ENCODE measurements at places on chromosomes 4 and X. TPM values are rescaled to one million over a fixed set of nuclear protein-coding genes. Genes with fewer than 3 reads are reported as not detected.

The ABLIM2 gene
- total RNA-seq = 0.36 TPM

GRCh38 chrX:16445166-16445752, 204.7 kb upstream of the S100G start:
- no peaks in the 10 kb centered on the region for H3K4me1 ChIP-seq
- H3K27me3 ChIP-seq = peaks cover 4% of the 10 kb centered on the region
- no peak overlapping the region for H3K27ac ChIP-seq
- H3K36me3 ChIP-seq = no peaks in the 10 kb centered on the region
- peak; percentile 4 for DNase-seq

GRCh38 chr4:77384094-77384493, 221.5 kb upstream of the CXCL13 start:
- H3K36me3 ChIP-seq = no peaks in the 10 kb centered on the region
- peaks cover 6% of the 10 kb centered on the region for H3K4me1 ChIP-seq
- H3K4me3 ChIP-seq = no peak overlapping the region
- peaks cover 8% of the 10 kb centered on the region for H3K27me3 ChIP-seq

DNA sequence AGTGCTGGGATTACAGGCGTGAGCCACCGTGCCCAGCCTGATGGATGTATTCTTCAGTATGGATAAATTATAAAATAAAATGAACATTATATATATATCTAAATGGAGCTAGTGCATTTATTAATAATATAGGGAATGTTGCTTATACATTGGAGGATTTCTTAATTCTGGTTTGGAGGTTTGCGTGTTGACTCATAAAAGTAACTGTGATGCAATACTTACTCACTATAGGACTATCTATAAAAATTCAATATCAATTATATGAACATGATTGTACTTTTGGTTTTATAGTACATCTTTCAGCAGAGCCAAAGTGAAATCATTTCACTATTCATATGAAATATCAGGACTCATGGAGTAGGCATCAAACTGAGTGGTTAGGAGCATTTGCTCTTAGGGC, 3.2 kb upstream of the AREG start:
- no peak overlapping the region for H3K4me3 ChIP-seq
- peaks cover 4% of the 10 kb centered on the region for H3K27me3 ChIP-seq
- no peaks in the 10 kb centered on the region for H3K36me3 ChIP-seq

- H3K27ac ChIP-seq = no peak overlapping the region
- no peak for DNase-seq
- no peak overlapping the region for H3K4me3 ChIP-seq
- H3K27me3 ChIP-seq = peaks cover 2% of the 10 kb centered on the region
Observed at GRCh38 chr4:141301216-141301615, 80.5 kb downstream of the ZNF330 start.

DNA sequence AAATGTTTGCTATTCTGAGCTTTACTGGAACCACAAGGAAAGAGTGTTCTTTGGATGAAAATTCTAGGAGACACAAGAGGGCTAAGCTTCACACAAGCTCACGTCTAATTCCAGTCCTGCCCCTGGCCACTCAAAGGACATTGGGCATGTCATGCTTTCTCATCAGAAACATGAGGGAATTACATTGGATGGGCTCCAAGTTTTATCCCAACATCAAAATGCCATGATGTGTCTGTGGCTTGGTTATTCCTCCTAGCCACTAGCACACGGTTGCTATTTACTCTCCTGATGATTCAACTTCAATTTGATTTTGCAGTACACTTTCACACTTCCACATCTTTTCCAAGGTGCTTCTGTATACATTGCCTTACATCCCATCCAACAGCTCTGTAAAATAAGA, 149.6 kb upstream of the FAM9B start:
- H3K4me3 ChIP-seq = no peak overlapping the region
- H3K36me3 ChIP-seq = no peaks in the 10 kb centered on the region
- no peaks in the 10 kb centered on the region for H3K27me3 ChIP-seq
- no peak for DNase-seq
- no peaks in the 10 kb centered on the region for H3K4me1 ChIP-seq

The MAGEA2 gene
- not detected for total RNA-seq

DNA sequence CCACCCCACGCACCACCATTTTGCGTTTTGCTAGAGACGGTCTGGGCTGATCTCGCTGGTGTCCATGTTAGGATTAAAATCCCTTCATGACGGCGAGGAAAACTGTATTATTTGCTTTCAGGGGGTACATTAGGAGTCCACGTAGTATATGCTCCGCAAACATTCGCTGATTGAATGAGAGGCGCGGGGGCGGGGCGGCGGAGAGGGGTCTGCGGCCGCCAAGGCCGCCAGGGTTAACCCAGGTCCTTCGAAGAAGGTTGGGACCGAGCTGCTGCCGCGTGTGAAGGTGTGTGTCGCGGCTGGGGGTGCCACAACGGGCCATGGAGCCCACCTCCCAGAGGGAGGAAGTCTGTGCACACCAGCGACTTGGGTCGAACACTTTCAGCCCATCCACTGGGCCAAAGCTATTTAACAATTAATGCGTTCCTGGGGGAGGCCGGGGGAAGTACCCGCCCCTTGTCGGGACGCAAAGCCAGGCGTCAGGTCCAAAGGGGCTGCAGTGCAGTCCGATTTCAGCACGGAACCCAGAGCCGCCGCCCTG, 6.4 kb upstream of the PITX2 start:
- H3K27me3 ChIP-seq = peaks cover 81% of the 10 kb centered on the region
- peaks cover 5% of the 10 kb centered on the region for H3K36me3 ChIP-seq
- DNase-seq = no peak
- no peak overlapping the region for H3K27ac ChIP-seq
- H3K4me3 ChIP-seq = no peak overlapping the region

GRCh38 chr4:176845636-176846035, 52.9 kb upstream of the VEGFC start:
- H3K36me3 ChIP-seq = no peaks in the 10 kb centered on the region
- no peak overlapping the region for H3K27ac ChIP-seq
- no peaks in the 10 kb centered on the region for H3K4me1 ChIP-seq
- DNase-seq = no peak
- no peak overlapping the region for H3K4me3 ChIP-seq
- H3K27me3 ChIP-seq = no peaks in the 10 kb centered on the region

GRCh38 chrX:52270453-52271116, 85.9 kb downstream of the MAGED4 start:
- no peaks in the 10 kb centered on the region for H3K36me3 ChIP-seq
- H3K27ac ChIP-seq = no peak overlapping the region
- DNase-seq = no peak
- peaks cover 2% of the 10 kb centered on the region for H3K27me3 ChIP-seq
- H3K4me3 ChIP-seq = no peak overlapping the region
- no peaks in the 10 kb centered on the region for H3K4me1 ChIP-seq

The RIPPLY1 gene
- total RNA-seq = not detected

- no peaks in the 10 kb centered on the region for H3K4me1 ChIP-seq
- no peak overlapping the region for H3K4me3 ChIP-seq
- no peaks in the 10 kb centered on the region for H3K27me3 ChIP-seq
- no peak for DNase-seq
- no peak overlapping the region for H3K27ac ChIP-seq
- H3K36me3 ChIP-seq = no peaks in the 10 kb centered on the region
Observed at GRCh38 chr4:161931089-161931488, 232.7 kb downstream of the FSTL5 start.

GRCh38 chr4:139957986-139958738, 195.8 kb downstream of the MAML3 start:
- no peak for DNase-seq
- H3K4me1 ChIP-seq = no peaks in the 10 kb centered on the region
- H3K36me3 ChIP-seq = no peaks in the 10 kb centered on the region
- peaks cover 33% of the 10 kb centered on the region for H3K27me3 ChIP-seq
- H3K4me3 ChIP-seq = no peak overlapping the region

DNA sequence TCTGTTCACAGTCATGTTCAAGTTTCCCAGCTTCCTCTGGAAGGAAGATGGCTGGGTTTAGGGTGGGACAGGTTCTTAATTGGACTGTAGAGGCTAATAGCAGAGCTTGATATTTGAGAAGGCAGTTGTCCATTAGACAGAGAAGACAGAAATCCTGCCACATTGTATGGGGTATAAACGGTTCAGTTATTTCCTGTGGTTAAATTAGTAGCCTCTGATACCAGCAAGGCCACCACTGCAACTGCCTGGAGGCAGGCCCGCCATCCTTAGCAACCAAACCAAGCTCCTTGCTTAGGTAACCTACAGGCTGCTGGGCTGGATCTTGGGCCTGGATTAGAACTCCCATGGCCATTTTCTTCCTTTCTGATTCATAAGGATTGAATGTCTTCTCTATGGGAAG, 1367.0 kb downstream of the PCDH7 start:
- no peak overlapping the region for H3K4me3 ChIP-seq
- no peaks in the 10 kb centered on the region for H3K36me3 ChIP-seq
- H3K4me1 ChIP-seq = no peaks in the 10 kb centered on the region
- H3K27me3 ChIP-seq = no peaks in the 10 kb centered on the region
- no peak overlapping the region for H3K27ac ChIP-seq

The CXCL3 gene
- 0.18 TPM for total RNA-seq

DNA sequence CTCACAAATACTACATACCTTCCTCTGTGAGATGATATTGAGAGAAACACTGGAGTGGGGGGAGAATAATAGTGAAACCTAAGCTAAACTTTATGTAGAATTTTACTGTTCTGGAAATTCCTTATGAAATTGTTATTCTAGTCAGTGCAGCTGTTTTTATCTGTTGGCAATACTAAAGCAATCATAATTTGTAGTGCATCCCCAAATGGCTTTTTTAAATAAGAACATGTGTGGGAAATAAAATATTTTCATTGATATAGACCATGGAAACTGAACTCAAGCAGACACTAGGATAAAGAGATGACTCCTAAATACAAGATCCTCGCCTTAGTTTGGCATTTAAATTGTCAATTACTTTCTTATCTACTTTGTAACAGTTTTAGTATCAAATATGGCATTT, 51.1 kb downstream of the SEC24D start:
- no peak overlapping the region for H3K27ac ChIP-seq
- H3K4me3 ChIP-seq = no peak overlapping the region
- no peaks in the 10 kb centered on the region for H3K4me1 ChIP-seq
- no peaks in the 10 kb centered on the region for H3K27me3 ChIP-seq
- H3K36me3 ChIP-seq = peaks cover 37% of the 10 kb centered on the region
- DNase-seq = no peak

DNA sequence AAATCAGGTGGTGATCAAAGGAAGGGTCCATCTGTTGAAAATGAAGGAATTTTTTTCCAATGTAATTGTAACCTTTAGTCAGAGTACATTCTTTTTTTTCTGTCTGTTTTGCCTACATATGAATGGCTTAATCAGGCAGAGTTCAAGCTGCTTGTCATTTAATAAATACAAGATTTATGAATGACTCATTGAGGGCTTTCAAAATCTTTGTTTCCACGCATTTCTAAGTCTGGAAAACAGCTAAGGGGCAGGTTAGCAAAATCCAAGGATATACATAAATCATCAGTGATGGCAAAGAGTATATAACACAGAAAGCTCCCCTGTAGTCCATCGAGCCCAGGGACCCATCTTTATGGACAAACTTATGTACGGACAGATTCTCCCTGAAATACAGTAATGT, 1.8 kb downstream of the CA5B start:
- H3K4me3 ChIP-seq = no peak overlapping the region
- DNase-seq = no peak
- H3K4me1 ChIP-seq = peaks cover 20% of the 10 kb centered on the region
- H3K36me3 ChIP-seq = peaks cover 6% of the 10 kb centered on the region
- no peak overlapping the region for H3K27ac ChIP-seq

DNA sequence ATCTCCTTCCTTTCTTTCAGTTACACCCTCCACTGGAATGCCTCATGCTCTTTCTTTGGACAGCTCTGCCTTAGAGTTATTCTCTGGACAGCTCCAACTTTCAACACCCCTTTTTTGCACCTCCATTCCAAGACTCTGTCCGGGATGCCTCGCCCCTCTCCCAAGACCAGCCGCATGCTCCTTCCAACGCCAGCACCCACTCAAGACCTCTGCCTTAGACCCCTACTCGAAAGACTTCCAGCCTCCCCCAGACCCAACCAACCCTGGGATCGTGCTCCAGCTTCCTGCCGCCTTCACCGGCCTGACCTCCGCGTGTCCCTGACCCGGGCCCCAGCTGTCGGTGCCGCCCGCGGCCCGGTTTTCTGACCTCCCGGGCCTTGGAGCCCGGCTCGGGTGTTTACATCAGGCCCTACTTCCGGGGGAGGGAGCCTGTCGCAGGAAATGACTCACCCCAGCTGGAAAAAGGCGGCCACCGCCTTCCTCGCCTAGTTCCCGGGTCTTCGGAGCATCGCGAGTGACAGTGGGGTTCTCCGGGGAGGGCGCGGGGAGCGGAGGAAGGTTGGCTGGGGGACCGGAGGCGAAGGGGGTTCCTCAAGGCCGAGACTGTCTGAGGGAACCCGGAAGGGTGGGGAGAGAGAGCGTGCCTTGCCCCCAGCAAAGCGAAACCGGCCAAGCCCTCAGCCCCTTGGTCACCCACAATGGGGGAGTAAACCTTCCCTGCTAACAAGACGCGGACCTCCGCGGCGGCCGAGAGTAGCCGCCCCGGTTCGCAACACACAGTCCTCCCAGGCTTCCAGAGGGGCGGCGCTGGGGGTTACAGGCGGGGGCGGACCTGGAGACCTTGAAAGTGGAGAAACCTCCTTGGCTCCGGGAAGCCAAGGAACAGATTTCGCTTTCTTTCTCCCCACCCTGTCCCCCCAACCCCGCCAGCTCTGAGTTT, at the start of gene WDR45:
Gene WDR45 (minus strand): TSS at position 399 of the 940 bp plus-strand sequence. CDS start 1,792 bp downstream, outside the sequence.
- H3K4me1 ChIP-seq = peaks cover 12% of the 10 kb centered on the region
- H3K4me3 ChIP-seq = peak within 1 kb of the TSS; percentile 99
- H3K27me3 ChIP-seq = no peaks in the 10 kb centered on the region
- DNase-seq = peak; percentile 68

- no peak for DNase-seq
- H3K4me1 ChIP-seq = peaks cover 13% of the 10 kb centered on the region
Observed at GRCh38 chr4:176432811-176433540, 113.2 kb downstream of the SPCS3 start.

GRCh38 chrX:12817528-12817927, 26.3 kb downstream of the PRPS2 start:
- no peak overlapping the region for H3K27ac ChIP-seq
- H3K36me3 ChIP-seq = peaks cover 36% of the 10 kb centered on the region
- H3K4me1 ChIP-seq = peaks cover 15% of the 10 kb centered on the region
- H3K27me3 ChIP-seq = no peaks in the 10 kb centered on the region

DNA sequence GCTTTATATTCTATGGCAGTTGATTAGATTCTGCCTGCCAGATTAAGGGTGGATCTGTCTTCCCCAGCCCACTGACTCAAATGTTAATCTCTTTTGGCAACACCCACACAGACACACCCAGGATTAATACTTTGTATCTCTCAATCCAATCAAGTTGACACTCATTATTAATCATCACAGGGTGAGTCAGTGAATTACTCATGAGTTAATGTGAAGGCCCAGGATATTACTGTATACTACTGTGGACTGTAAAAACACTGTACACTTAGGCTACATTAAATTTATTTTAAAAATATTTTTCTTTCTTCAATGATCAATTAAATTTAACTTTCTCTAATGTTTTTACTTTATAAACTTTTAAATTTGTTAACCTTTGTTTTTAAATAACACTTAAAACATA, 87.7 kb downstream of the NAP1L3 start:
- no peaks in the 10 kb centered on the region for H3K27me3 ChIP-seq
- H3K4me1 ChIP-seq = no peaks in the 10 kb centered on the region
- no peak overlapping the region for H3K27ac ChIP-seq
- H3K36me3 ChIP-seq = no peaks in the 10 kb centered on the region

GRCh38 chr4:67131224-67131623, 414.1 kb downstream of the CENPC start:
- H3K36me3 ChIP-seq = no peaks in the 10 kb centered on the region
- no peak for DNase-seq
- H3K27ac ChIP-seq = no peak overlapping the region
- H3K4me1 ChIP-seq = peaks cover 5% of the 10 kb centered on the region
- H3K4me3 ChIP-seq = no peak overlapping the region
- H3K27me3 ChIP-seq = no peaks in the 10 kb centered on the region
